ENCODE measurements at places on chromosomes 2 and 18.

- no peak for DNase-seq
Measured at GRCh38 chr2:23243073-23243659, 141.8 kb upstream of the KLHL29 start.

DNA sequence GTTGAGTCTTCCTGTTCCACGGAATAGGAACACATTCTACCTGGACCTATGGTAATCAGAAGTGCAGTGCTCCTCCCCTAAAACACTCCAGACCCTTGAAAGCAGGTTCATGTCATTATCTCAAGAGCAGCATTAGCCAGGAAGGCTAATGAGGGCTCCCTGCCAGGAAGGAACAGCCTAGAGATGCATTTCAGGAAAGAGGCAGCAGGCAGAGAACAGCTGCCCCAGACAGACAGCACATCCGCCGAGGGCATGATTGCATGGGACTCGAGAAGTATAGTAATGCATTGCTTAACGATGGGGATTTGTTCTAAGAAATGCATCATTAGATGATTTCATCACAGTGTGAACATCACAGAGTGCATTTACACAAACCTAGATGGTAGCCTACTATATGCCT lies 171.5 kb downstream of the ALK start:
- DNase-seq: no peak

DNA sequence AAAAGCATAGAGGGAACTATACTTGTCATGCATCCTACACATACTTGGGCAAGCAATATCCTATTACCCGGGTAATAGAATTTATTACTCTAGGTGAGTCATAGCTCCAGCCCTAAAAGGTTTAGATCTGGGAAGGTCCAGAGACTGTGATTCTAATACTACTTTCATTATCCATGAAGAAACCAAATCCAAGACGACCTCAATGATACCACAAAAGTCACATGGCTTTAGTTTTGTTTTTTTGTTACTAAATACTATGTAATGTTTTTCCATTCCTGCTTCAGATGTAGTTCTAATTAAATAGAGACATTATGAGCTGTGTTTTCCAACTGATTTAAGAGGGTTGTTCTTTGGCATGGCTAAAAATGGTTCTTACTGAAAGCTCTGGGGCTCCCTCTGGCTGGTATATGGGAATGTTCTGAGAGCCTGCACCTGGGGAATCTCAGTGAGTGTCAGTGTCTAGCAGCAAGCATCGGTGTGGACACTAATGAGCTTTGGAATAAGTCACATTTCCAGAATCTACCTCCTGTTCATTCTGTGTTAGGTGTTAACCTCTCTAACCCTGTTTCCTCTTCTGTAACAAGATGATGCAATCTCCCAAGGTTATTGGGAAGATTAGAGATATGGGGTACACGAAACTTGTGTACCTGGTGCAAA lies 20.5 kb upstream of the IL1RL2 start:
- DNase-seq: no peak

GRCh38 chr2:219803294-219803693 lies 175.9 kb downstream of the SLC4A3 start:
- no peak for DNase-seq

DNA sequence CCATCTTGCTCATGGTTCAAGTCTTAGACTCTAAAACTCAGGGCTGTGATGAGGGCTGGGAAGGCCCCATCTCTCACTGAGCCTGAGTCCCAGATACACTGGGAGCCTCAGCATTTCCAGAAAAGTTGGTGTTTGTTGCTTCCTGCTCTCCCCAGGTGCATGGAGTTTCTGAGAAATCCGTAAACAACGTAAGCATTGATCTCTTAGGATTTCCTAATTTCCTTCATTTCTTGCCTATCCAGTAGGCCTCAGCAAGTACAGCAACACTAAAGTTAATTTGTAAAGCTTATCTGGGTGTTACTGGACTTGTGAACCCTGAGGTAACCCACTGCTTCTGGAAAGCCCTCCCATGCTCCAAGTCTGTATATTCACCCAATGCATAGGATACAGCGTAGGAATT lies 199.4 kb upstream of the SIX3 start:
- DNase-seq: no peak

DNA sequence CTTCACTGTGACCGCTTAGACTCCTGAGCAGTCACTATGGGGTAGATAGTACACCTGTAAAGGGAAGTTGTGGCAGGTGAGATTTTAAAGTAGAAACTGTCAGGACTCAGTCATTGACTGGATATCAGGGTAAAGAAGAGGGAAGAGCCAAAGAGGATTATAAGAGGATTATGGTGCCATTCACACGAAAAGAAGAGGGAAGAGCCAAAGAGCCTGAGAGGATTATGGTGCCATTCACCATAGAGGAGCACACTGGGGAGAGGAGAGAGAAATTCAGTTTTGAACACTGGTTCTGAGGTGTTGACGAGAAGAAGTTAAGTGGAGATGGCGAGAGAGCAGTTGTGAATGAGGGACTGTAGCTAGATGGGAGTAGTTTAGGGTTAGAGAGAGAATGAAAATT lies 16.9 kb upstream of the KCNJ13 start:
- no peak for DNase-seq

GRCh38 chr2:184367211-184367610 lies 231.1 kb upstream of the ZNF804A start:
- no peak for DNase-seq

GRCh38 chr2:223311889-223312680 lies 260.1 kb downstream of the KCNE4 start:
- no peak for DNase-seq

DNA sequence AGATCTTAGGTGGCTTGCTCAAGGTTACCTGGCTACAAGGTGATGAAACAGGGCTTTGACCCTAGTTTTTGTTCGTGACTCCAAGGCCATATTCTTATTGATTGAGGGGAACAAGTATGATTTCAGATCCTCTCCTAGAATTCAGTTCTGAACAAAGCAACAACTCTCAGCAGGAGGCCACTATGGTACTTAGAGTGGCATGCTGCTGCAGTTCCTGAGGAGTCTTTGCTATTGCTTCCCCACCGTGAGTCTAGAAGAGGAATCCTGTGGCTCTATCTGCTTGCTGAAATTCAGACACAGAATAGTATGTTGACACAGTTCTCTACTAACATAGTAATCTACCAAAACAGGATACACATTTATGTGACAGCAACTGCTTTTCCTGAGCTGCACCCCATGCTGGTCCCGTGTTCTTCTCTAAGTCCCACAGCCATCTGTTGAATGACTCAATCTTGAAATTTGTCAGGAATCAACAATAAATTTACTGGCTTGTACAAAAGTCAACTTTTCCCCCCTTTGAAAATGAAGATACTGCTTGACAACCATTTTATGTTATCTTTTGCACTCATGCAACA lies 4.1 kb downstream of the TGFBRAP1 start:
- no peak for DNase-seq

- DNase-seq: no peak
Measured at GRCh38 chr2:6359964-6360363, 505.7 kb downstream of the CMPK2 start.

- no peak for DNase-seq
Measured at GRCh38 chr18:47036298-47036874, 965 bp upstream of the ELOA2 start.

- DNase-seq: no peak
Measured at GRCh38 chr2:159185401-159186130, 100.9 kb downstream of the WDSUB1 start.

- DNase-seq: peak; percentile 49
Measured at GRCh38 chr2:229910832-229911412, 10.9 kb downstream of the TRIP12 start.

DNA sequence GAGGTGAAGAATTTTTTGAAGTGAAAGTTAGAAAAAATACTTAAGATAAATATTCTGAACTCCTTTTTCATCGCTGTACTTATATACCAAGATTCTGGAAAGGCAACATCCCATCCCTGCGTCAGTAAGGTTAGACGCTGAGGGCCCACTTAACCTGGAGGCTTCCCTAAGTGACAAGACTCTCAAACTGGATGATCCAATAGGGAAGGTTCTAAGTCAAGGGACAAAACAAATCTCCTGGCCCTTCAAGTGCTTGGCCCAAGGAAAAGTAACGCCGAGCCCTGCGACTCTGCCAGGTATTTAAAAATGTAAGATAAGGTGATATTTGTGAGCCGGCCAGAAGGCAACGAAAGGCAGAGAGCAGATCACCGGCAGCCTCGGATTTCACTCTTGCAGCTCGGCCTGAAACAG lies 1.3 kb downstream of the STK39 start:
- no peak for DNase-seq

DNA sequence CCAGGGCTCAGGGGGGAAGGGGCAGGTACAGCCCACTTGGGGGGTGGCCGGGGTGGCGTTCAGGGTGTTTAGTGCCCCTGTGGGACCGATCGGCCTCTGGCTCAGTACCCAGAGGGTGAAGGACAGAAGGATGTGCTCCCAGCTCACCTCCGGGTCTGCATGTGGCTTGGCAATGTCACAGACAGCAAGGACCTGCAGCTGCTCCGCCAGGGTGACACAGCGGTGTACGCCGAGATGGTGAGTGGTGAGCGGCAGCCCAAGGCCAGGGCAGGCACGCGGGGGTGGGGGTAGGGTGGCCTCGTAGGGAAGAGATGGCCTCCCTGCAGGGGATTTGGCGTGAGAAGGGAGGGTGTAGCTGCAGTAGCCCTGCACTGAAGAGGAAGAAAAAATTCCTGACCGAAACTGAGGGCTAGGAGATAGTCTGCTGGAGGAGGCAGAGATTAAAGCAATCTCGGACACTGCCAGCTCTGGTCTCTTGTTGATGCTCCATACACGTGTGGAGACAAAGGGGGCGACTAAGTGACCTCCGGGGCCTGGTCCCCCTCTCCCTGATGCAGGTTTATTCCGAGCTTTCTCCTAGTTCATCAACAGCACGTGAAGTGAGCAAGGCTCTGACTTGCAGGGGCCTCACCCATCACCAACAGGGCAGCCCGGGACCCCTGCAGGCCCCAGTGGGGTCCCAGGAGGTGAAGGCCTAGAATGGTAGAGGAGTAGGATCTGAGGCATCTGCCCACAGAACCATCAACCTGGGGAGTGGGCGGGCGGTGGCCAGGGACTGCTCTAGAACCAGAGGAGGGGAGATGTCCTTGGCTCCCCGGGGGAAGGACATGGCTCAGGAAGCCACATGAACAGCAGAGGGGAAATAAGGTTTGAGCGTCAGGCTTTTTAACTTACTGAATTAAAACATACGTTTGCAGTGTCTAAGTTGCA lies 45.4 kb downstream of the FER1L5 start:
- DNase-seq: no peak

GRCh38 chr2:63051042-63051794 lies 588 bp downstream of the OTX1 start:
- DNase-seq: no peak

GRCh38 chr2:135052997-135053474 lies 944 bp downstream of the RAB3GAP1 start:
- peak; percentile 57 for DNase-seq

DNA sequence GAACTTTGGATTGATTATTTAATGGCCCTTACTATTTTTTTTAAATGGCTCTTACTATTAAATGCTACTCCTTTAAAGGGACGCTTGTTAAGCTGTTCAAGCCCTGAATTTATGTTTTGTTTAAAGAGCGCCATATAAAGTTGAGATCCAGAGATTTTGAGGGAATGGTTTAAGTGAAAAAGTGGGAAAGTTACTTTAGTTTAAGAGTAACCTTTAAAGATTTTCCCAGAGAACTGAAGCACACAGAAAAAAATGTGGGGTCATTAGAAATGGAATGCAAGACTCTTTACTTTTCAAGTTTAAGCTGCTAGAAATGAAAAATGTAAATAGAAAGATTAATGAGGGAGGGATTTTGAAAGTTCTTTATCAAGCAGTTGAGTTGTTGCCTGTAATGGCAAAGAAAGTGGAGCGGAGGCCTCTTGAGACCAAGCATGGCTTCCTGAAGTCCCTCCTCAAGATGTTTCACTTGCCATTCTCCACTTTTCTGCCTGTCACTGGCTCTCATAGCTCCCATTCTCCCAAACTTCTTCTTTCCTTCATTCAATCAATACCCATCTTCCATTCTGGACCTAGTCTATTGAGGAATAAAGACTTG lies 93.2 kb downstream of the KCNS3 start:
- no peak for DNase-seq

DNA sequence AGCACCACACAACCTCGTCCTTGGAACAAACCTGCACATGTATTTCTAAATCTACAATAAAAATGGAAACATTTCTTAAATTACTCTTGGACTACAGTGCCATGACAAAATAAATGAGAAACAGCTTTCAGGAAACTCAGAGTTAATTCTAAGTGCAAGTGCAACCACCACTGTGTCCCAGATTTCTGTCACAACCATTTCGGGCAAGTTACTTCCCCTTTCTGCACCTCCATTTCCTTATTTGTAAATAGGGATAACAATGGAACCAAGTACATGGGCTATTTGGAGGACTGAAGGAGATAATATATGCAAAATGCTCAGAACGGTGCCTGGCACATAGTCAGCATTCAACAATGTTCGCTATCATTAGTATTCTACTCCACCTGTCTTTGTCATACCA lies 93.2 kb downstream of the CACNB4 start:
- no peak for DNase-seq

DNA sequence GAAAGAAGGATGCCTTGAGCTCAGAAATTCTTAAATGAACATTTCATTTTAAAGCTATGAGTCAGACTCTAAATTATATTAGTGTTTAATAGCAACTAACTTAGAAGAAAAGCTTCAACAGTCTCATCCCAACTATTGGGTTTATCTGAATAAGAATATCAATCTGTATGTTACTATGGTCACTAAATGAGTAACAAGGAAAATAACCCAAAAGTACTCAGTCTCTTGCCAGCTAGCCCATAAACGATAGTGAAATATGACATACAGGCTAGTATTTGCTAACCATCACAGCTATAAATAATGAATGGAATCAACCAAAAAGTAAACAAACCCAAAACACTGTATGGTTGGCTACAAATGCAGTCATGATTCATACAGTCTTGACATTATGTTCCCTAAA lies 174.9 kb downstream of the RAB3GAP1 start:
- DNase-seq: no peak

GRCh38 chr2:19671311-19671710 lies 230.5 kb downstream of the TTC32 start:
- no peak for DNase-seq

GRCh38 chr2:110980339-110981062 lies 140.2 kb upstream of the BCL2L11 start:
- no peak for DNase-seq

GRCh38 chr18:8800876-8801262 lies 95.5 kb downstream of the MTCL1 start:
- no peak for DNase-seq

DNA sequence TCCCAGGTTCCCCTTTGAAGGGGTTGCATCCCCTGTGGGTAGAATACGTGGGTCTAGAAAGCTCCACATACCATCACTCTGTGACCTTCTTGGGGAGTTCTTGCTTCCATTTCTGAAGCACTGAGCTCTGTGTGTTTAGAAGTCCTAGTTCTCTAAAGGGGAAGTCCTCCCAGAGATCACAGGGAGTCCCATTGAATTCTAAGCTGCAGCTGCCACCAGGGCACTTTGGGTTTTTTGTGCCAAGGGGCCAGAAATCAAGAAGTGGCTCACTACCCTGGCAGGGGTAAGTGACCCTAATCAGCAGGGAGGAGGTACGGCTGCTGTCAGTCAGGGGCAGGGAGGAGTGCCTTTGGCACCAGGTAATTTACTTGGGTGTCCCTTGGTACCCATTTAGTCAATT lies 70.9 kb downstream of the EHD3 start:
- DNase-seq: no peak
